ENCODE measurements at places on chromosomes 5 and 9.

DNA sequence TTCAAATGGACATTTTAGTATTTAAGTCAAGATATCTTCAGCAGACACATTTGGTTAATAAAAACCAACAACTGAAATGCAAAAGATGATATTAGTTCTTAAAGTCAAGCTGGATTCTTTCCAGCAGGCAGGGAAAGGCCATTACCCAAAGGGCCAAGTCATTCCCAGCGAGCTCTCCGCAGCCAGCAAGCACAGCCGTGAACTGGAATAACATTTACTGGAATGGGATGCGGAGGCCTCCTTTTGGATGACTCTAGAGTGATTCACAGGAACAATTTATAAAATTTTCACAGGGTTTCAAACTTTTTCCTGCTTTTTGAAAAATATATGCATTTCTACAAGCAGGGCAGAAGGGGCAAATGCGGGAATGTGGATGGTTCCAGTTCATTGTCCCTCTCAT is 76.6 kb upstream of the DAB2 start:
- DNase-seq = no peak

GRCh38 chr5:72510610-72511181 is 3.5 kb upstream of the ZNF366 start:
- no peak for DNase-seq

GRCh38 chr9:73742412-73742811 is 590.7 kb downstream of the ANXA1 start:
- no peak for DNase-seq

DNA sequence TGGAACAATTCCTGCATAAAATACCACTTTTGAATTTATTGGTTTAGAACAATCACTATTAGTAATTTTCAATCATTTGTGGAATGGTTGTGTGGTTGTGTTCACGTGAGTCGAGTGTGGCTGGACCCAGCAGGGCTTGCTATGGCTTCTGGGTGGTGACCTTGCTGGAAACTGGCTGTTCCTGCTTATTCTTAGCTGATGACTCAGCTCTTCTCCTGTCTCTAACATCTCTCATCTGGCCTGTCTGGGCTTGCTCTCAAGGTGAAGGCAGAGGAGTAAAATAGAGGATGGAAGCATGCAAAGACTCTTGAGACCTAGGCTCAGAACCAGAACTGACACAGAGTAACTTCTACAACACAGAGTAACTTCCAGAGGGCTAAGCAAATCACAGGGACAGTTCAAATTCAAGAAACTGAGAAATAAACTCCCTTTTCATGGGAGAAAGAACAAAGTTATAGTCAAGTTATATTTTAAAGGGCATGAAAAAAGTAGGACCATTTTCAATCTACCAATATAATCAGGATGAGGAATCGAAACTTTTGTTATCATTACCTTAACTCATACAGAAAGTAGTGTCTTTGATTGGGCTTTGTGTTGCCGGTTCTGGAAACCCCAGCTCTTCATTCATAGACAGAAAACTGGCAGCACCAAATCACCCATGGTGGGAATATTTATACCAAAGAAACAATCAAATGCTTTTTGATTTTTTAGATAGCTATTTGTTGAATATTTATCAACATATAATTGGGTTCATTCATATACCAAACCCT is 665.1 kb downstream of the CDH18 start:
- DNase-seq = no peak

DNA sequence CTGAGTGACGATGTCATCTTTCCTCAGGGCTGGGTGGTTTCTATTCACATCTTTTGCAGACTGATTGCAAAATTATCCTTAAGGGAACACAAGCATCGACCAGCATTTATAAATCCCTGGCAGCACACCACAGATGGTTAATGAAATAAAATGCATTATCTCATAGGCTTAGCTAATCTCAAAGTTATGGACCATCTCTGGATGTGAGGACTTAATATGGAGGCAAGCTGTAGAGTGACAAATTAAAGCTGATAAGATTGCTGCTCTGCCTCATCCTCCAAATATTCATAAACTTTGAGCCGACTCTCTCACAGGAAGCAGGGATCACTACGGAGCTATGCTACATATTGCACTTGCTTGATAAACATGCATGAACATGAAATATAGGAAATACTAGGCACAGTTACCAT is 663.2 kb upstream of the RGMB start:
- DNase-seq = no peak

DNA sequence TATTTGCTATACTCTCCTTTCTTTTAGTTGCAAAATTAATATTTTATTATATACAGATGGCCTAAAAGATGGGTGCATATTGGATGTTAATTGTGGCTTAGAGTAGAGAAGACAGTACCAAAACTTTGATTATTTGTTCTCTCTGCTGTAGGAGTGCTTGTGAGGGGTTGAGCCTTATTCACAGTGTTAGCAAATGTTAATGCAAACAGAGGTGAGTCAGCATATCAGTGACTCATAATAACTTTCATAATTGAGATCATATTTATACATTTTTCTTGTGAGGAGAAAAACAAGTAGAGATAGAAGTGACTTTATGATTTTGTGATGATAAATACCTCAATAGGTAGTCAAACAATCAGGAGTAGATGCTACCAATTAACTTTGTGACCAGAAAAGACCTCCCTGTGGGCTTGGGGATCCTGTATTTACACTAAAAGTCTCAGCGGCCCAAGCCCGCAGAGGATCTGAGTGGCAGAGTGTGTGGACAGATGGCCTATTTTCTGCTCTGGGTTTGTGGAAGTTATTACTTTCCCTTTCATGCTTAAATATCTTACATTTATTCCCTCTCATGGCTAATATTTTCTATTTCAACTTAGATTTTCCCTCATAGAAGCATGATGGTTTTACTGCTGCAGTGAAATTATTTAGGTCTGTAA is 226.5 kb downstream of the TAF11L14 start:
- no peak for DNase-seq

GRCh38 chr5:12691330-12691729 is 787.1 kb upstream of the CTNND2 start:
- DNase-seq = no peak

- DNase-seq = no peak
These were observed 64.8 kb downstream of the CARTPT start for GRCh38 chr5:71783891-71784290.

DNA sequence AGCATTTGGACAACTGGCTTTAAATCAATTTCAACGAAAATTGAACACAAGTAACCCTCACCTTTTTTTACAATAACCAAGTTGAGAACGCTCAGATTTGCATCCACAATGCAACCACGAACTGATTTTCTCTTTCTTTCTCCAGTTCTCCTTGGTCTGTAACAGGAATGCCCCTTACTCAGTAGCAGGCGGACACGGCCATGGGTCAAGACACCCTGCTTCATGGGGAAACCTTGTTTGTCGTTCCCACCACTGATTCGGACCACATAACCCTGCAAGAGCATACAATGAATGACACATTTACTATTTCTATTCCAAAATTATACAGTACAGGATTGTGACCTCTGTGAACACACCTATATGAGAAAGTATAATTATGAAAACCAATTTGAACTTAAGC is 1.4 kb downstream of the RPS6 start:
- DNase-seq = no peak

DNA sequence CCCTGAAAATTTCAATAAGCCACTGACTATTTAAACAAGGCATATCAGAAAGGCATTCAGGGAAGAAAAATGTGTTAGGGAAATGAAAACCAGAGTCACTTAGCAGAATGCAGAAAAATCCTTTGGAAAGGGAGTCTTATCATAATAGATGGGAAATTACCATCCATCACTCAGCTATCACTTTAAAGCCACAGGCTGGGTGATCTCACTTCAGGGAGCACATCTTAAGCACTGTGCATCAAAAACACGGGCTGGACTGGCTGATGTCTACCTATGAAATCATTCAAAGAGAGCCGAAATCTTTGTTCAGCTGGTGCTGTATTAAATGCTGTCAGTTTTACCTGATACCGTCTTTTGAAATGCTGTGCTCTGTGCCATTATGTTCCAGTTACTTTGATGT is 73.5 kb downstream of the C9orf57 start:
- no peak for DNase-seq

DNA sequence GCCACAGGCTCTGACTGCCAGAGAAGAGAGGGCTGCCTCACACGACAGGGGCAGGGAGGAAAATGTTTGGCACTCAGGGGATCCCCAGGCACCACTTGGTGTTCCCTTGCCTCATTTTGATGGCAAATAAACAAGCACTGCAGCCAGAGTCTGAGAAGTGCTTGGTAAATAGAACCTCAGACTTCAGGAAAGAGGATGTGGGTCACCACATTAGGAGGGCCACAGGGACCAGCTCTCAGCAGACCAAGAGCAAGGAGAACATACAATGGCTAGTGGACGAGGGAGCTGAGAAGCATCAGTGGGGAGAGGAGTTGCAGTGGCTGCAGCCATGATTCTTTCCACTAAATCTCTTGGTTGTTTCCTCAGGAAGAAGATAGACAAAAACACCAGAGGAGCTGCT is 413.9 kb downstream of the GADD45G start:
- DNase-seq = no peak

DNA sequence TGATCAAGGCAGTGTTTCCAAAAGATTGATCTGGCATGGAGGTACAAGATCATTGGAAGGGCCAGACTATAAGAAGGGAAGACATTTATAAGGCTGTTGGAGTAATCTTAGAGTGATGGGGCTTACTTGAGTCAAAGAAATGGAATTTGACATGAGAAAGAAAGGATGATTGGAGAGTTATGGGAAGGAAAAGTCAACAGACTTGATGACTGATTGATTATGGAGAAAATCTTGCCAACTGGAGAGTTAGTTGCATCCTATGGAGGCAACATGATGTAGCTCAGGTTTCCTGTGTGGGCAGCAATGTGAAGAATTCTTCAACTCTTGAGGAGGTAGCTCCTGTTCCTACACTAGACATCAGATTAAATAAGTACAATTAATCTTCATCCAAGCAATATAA is 10.9 kb upstream of the MAST4 start:
- no peak for DNase-seq

- DNase-seq = peak; percentile 67
These were observed 79.2 kb upstream of the IL7R start for GRCh38 chr5:35777358-35778087.

- no peak for DNase-seq
These were observed 23.4 kb downstream of the ARSB start for GRCh38 chr5:78961743-78962142.

DNA sequence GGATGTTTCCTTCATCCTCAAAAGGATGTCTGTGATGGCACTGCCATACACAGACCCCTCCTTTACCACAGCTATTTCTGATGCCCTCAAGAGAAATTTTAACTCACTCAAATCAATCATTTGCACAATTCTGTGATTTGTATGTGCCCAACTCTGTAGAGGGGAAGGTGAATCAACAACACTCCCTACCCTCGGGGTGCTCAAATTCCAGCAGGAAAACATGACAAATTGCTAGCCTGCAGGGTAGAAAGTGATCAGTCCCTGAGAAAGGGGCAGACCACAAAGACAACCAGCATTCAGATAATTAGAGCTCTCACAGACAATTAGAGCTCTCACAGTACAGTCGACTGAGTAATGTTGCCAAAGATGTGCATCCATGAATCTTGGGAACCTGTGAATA is 45.3 kb upstream of the FOXE1 start:
- no peak for DNase-seq

- DNase-seq = no peak
These were observed 282.1 kb downstream of the CRB2 start for GRCh38 chr9:123637945-123638634.

GRCh38 chr5:17204133-17204489 is 13.3 kb upstream of the BASP1 start:
- no peak for DNase-seq

- DNase-seq = no peak
These were observed 482.9 kb upstream of the KIF2A start for GRCh38 chr5:61823065-61823464.

GRCh38 chr9:93453047-93453914 is at the start of gene FAM120AOS:
Gene FAM120AOS, minus strand, starts transcription at chr9:93453581. Its CDS starts 872 bp downstream, at chr9:93452709.
- DNase-seq = peak; percentile 73

All from stimulated activated CD8-positive, alpha-beta memory T cell treated with anti-CD3 and anti-CD28 coated beads, Interleukin-12 subunit alpha, Interleukin-12 subunit beta, amount 100 ng/mL, for 1 hour (primary cell).